Amniotic stem cell (primary cell): ENCODE measurements at places on chromosomes 16 and 17.

DNA sequence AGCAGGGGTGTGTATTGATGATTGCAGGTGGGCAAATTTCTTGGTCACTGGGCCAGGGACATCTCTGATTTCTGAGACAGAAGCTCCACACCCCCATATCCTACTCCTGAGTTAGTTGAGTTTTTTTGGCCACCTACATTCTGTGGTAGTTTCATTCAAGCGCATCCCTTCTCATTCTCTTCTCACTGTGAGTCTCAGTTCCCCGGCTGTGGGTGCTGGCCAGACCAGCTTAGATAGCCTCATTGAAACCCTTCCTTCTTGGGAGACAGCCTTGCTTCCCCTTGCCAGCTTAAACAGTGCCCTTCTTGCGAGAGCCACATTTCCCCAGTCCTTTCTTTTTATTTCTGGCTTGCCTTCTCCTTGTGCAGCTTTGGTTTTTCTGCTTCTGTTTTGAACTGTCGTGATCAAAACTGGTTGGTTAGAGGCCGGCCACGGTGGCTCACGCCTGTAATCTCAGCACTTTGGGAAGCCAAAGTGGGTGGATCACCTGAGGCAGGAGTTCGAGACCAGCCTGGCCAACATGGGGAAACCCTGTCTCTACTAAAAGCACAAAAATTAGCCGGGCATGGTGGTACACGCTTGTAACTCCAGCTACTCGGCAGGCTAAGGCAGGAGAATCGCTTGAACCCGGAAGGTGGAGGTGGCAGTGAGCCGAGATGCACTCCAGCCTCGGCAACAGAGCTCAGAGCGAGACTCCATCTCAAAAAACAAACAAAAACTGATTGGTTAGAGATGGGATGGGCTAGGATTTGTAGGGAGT, 2.8 kb downstream of the GPT2 start:
- DNase-seq, result no peak

GRCh38 chr17:7651097-7651664, 455 bp downstream of the ATP1B2 start:
- no peak for DNase-seq

DNA sequence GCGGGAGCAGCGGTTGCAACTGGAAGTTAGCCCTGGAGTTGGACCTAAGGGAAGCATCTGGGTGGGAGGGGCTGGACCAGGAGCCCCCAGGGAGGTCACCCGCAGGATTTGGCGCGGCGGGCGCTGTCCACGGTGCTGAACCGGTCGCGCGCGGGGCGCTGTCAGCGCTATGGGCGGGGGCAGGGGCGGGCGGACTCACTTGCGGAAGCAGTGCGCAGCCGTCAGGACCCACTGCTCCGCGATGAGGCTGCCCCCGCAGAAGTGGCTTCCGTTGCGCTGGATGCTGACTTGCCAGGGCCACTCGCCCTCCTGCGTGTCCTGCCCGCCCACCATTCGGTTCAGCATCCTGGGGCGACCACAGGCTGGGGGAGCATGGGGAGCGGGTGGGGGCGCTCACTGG, 4.5 kb downstream of the PRSS27 start:
- no peak for DNase-seq

GRCh38 chr16:70784692-70785555, 16.0 kb downstream of the VAC14 start:
- DNase-seq, result no peak

DNA sequence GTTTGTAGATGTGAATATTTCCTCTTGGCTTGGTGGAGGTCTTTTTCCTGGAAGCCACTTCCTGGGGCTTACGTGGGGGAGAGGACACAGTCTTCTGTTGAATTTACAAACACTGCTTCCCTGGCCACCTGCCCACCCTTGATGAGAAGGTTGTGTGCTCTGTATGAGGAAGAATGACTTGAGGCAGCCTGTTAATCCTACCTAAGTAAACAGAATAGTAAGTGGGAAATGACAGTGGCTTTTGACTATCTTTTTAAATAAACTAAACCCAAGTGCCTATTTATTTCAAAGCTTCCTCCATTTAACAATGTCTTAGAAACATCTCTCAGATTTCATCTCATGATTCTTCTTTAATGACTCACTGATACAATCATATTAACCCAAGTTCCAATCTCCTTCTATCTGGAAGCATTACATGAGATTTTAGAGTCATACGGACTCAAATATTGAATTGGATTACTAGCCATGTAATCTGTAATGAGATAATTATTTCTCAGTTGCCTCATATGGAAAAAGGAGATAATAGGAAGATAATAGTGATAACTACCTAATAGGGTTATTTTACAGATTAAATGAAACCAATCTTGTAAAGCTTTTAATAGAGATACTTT, 96.6 kb upstream of the SMIM36 start:
- no peak for DNase-seq

- no peak for DNase-seq
Measured at GRCh38 chr16:85898521-85899442, at the start of gene IRF8. TSS of gene IRF8 (plus strand) at chr16:85899162. CDS start at chr16:85903016, 3,854 bp downstream.

DNA sequence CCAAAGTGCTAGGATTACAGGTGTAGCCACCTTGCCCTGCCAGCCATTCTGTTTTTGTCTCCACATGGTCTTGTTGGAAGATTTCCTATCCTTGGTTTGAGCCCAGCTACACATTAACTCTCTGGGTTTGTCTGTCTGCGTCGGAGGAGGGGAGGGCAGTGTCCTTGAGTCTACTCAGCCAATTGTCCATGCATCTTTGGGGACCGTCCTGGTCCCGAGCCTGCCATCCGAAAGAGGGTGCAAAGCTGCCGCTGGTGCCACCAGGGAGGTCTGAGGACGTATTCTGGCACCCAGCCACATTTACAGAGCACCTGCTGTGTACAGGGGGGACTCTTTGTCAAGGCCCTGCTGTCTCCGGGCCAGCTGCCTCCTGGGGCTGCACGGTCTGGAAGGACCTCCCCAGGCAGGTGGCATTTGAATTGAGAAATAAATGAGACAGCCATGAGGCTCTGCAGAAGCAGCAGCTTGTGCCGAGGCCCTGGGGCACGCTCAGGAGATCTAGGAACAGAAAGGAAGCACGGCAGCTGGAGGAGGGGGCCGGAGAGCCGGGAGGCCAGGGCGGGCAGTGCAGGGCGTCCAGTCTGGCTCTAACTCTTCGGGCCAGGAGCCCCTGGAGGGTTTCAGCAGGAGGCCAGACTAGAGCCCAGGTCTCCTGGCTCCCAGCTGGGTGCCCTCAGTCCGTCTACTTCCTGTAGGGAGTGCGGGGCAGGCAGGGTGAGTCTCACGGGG, 1.5 kb downstream of the CYBA start:
- DNase-seq, result no peak

GRCh38 chr16:79093554-79093967, 507.0 kb downstream of the MAF start:
- DNase-seq, result no peak

- no peak for DNase-seq
Measured at GRCh38 chr17:70053241-70054234, 21.5 kb upstream of the KCNJ16 start.

DNA sequence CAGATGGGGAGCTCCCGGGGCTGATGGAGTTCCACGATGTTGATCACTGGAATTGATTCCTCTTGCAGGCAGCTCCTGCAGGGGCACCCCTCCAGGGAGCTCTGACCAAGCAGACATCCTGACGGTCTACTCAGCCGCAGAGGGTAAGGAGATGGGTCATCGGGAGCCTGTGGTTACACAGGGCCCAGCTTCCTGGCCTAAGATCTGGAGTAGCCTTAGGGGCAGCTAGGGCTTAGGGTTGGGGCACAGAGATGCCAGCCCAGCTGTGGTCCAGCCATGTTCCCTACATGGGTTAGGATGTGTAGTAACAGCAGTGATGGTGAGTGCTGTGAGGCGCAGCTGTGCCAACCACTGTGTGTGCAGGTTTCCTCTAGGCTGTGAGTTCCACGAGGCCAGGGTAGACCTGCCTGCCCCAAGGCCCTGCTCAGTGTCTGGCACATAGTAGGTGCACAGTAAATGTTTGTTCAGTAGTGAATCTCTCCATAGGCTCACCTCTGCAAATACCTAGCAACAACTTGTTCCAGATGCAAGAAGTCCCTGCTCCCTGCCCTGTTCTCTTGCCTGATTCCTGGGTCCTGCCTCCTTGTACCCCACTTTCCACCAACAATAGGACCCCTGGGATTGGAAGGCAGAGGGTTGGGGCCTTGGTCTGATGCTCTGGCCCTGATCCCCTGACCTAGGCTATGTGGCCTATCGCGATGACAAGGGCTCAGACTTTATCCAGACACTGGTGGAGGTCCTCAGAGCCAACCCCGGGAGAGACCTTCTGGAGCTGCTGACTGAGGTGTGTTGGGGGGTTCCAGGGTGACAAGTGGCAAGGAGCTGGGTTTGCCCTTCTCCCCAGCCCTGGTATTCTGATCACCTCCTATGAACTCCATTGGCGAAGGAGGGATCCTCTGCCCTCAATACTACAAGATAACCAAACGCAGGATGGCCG, 13.7 kb downstream of the ZNF213 start:
- DNase-seq, result no peak
